CD4-positive, alpha-beta T cell treated with Interleukin-10 for 1 hour (primary cell): ENCODE measurements at places on chromosomes 16 and 17.

DNA sequence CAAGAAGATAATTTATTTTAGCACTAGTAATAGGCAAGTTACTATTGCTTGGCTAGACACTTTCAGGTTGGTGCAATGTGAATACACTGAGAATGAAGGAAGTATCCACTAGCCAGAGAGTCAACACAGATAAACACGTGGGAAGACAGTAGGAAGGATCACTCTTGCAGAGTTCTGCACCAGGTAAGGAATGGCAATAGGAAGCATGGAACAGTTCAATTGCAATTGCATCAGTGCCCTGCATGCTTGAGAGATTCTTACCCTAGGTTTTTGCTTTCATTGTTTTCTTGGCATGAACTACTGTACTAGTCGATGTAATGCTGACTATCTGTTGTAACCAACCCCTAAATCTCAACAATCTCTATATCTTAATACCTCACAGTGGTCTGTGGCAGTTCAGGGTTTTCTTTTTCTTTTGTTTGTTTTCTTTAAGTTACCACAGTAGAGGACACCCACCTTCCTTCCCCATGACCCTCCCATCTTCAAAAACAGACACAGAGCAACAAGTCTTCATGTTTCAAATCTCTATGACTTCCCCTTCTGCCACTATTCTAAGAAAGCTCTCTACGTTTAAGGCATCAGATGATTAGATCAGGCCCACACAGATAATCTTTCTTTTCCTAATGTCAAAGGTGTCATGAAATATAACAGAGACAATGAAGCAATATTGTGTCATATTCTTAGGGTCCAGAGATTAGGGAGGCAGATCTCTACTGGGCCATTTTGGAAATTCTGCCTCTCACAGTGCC, 18.1 kb upstream of the ABCA8 start:
- DNase-seq, result no peak

GRCh38 chr17:6498356-6498755, 54.1 kb downstream of the PIMREG start:
- DNase-seq, result no peak

GRCh38 chr17:80421381-80422090, 6.6 kb downstream of the ENDOV start:
- DNase-seq, result no peak

GRCh38 chr16:4313563-4314531, 2.0 kb upstream of the GLIS2 start:
- peak; percentile 28 for DNase-seq

DNA sequence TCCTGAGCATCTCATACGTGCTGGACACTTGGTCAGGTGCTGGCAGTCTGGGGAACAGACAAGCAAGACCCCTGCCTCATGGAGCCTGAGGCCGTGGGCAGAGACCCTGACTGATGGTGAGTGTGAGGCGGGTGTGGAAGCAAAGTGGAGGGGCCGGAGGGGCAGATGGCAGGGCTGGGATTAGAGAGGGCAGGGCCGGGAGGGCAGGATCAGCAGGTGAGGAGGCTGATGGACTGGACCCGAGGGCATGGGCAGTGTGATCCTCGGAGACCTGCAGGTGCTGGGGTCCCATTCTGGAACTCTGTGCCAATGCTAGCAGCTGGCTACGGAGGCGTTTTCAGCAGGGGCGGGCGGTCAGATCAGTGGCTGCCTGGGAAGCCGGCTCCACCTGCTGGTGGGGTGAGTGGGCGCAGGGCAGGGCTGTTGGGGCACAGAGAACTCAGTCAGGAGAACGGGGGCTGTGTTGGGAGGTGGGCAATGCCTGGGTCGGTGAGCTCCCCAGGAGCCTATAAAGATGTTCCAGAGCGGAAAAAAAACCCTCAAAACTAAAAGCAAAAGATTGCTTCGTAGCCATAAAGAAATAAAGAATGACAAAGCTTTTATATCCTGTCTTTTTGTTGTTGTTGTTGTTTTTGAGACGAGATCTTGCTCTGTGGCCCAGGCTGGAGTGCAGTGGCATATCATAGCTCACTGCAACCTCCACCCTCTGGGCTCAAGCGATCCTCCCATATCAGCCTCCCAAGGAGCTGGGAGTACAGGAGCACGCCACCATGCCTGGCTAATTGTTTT, 8.9 kb upstream of the C16orf74 start:
- DNase-seq, result peak; percentile 8

DNA sequence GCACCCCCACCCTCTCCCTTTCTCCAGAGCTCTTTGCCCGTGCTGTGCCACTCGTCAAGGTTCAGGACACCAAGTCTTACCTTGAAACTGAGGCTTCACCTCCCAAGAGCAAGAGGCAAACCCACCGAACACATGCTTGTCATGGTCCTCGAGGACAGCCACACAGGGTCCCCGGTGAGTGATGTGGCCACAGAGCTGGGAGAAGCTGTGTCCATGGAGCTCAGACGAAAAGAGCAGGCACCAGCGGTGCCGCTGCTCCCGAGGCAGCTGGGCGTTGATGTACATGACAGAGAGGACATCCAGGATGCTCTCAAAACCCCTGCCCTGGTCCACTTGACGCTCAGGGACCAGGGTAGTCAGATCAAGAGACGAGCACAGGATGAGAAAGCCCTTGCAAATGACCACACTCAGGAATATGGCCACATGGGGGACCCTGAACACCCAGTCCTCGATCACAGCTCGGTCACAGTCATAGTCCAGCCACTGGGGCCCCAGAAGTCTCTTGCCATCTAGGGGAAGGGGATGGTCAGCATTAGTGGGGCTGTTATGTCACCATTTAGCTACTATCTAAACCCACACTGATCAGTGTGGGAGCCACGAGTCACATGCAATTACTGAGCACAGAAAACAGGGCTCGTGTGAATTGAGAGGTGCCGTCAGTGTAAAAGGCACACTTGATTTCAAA, 17.8 kb downstream of the MEAK7 start:
- no peak for DNase-seq
